ENCODE measurements at places on chromosomes 1 and 21.

- DNase-seq: no peak
These were observed 6.0 kb downstream of the TNN start for GRCh38 chr1:175073633-175074032.

DNA sequence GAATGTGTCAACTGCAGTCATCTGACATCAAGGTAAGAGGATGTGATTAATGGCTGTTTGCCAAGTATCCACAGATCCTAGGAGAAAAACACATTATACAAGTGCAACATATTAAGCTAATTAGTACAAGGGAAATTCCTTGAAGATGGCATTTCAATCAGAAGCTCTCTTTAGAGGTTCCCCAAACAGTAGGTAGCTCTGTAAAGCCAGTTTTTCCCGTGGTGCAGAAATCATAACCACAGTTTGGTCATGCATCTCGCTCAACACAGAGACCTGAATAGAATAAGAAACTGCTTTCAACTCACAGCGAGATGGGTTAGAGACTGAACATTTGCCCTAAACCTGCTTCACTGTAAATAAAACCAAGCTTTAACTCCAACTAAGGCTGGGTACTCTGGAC is 230.5 kb upstream of the CAMK1G start:
- DNase-seq: no peak

GRCh38 chr1:82646336-82646735 is 845.6 kb downstream of the ADGRL2 start:
- DNase-seq: no peak

DNA sequence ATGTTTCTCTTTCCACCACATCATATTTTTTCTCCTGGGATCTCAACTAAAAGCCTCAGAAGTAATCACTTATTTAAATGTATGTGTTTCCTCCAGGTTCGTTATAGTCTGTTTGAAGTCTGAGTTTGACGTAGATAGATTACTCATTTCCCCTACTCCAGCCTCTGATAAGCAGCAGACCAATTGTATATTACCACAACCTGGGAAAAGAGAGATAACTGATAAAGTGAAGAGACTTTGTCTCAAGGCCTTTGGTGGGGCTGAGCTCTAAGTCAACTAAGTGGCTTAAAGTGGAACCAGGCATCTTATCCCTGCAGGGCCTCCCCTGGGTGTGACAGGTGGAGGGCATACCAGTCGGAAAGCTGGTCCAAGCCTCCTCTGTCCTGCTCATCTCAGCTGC is 34.9 kb upstream of the CACNA1E start:
- DNase-seq: no peak

DNA sequence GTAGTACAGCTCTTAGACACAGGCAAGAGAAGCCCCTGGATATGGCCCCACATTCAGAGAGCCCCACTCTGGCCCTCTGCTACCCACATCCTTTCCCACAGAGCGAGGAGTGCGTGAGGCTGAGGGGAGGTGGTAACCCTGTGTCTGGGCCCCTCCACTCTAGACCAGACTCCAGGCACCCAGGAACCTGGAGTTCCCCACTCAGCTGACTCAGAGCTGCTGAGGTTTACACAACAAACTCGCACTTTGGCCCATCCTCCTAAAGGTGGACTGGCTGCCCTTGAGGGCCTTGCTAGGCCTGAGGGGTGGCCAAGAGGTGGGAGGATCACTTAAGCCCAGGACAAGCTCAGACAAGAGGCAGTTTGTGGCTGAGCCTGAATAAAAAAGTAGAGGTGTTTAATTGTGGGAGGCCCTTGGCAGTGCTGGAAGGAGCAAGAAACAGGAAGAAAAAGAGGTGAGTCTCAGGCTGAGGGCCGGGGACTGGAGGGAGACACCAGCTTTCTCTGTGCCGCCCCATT is 10.7 kb downstream of the MR1 start:
- no peak for DNase-seq

DNA sequence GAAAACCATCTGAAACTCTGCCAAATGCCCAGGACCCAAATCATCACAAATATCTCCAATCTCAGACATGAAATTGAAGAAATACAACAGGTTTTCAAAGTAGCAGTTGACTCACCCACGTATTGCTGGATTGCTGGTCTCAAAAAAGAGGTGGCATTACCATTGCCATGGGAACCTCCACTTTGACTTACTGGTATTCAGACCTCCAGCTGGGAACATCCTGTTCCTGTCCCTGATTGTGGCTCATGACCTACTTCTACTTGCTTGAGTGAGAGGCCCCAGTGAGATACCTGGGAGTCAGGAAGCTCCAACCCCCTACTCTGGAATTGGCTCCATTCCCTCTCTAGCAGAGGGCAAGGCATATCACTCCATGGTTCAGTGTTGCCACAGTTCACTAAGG is 64.6 kb downstream of the NMNAT2 start:
- no peak for DNase-seq

GRCh38 chr1:203117611-203118575 is 9.6 kb upstream of the ADORA1 start:
- no peak for DNase-seq

DNA sequence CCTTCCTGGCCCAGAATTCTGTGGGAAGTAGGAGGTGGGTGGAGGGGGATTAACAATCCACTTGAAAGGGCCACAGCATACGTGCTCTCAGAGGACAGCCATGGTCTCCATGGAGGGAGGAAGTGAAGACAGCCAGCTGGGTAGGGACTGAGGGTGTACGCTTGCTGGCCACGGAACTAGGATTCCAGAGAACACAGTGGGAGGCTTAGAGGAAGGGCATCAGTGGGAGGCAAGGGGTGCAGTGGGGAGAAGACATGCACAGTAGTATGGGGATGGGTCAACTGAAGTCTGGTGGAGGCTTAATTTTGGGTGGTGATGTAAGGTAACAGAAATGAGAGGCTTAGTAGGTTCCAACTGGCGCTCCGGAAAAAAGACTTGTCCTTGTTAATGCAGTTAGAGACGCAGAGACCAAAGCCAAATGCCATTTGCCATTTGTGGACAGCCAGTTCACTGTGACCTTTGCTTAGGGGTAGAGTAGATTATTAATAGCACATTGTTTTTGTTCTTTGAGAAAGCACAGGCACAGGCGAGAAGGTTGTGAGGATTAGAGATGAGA is 103.0 kb downstream of the ZSCAN20 start:
- no peak for DNase-seq

GRCh38 chr1:93348104-93348728 is 2.5 kb downstream of the DR1 start:
- no peak for DNase-seq

- DNase-seq: no peak
These were observed 7.9 kb downstream of the RHEX start for GRCh38 chr1:206060844-206061243.

DNA sequence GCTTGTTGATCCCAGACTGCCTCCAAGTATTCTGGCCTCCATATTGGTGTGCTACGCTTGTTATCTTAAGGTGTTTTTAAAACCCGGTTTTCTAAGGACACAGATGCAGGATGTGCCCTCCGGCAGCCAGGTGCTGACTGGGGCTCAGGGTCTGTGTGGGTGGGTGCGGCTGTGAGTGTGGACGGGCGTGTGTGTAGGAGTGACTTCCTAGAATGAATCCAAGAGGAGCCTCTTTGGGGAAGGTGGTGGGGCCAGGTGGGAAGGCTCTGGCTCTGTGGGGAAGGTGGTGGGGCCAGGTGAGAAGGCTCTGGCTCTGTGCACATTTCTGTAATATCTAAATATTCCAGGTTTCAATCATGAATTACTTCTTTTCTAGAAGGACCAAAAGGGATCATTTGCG is 12.8 kb upstream of the TSPEAR start:
- no peak for DNase-seq

Data from stimulated activated CD8-positive, alpha-beta memory T cell treated with anti-CD3 and anti-CD28 coated beads, Interleukin-2, amount 100 ng/mL, for 1 hour (primary cell).